ENCODE measurements at places on chromosomes 16 and 17.

GRCh38 chr16:5024632-5025031 is 9.1 kb downstream of the NAGPA start:
- peak; percentile 66 for DNase-seq

DNA sequence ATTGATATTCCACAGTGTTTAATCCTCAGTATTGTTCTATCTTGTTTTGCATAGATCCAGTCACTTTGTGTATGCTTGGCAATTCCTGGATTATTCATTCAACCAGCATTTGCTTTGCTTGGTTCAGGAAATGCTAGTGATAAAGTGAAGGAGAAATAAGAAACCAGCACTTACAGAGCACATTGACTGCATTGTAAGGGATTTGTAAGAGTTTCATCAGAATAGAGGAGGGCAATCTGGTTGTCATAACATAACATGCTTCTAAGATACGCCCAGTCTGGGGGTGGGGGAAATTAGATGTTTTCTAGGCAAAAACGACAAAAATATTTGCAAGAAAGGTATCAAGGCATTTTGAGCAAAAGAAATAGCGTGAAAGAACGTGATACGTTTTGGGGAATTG is 40.4 kb downstream of the TNRC6A start:
- DNase-seq, result no peak

DNA sequence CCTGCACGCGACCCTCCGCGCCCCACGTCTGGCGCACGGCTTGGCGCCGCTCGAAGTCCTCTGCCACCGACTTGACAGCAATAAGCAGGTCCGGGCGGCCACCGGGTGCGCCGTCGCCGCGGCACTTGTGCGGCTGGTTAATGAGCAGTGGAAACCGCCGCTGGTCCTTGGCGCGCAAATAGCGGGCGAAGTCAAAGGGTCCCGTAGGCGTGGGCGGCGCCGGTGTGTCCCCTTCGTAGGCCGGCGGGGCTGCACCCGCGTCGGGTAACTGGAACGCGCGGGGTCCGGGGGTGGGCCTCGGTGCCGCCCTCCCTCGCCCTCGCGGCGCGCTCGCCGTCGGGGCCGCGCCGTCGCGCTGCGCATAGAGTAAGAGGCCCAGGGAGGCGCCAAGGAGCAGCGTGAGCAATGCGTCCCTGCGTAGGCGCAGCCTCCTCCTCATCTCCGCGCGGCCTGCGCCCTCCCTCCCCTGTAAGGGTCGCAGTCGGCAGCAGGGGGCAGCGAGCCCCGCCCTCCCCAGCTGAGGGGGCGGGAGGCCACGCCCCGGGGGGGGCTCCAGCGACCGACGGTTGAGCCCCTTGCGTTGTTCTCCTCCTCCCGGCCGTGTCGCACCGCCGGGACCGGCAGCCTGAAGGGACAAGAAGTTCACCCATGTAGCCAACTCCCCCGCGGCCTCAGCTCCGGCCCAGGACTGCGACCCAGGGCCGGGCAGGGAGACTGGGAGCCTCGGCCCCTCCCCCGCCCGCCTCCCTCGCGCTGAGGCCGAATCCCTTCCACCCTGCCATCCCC is 558 bp downstream of the B3GNT9 start:
- DNase-seq, result no peak

DNA sequence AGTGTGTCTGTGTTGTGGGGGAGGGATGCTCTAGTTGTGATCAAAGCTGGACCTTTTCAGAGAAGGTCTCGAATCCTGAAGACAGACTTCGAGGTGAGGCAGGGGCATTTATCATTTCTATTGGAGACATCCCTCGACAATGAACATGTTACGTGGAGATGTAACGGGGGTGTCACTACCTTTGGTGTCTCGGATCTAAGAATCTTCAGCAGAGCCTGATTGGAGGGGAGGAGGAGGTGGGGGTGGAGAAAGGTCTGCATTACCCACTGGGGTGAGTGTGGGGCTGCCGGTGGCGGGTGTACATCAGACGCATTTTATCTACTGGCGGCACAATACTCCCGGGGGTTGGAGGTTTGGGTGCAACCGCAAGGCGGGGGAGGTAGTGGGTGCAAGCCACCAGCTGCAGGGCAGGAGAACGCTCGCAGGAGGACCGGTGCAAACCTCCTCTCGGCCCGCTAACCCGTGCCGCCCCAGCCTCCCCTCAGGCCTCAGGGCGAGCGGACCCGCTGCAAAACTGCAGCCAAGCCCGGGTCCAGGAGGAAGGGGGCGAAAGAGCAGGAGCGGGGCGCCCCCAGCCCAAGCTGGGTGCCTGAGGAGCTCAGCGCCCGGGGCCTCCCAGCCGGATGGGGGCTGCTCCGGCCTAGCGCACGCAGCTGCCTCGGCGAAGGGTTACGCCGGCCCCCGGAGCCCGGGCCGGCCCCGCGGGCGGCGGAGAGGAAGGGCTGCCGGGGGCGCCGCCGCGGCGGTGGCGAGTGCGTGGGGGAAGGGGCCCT is 735 bp downstream of the ZNF652 start:
- DNase-seq, result peak; percentile 11

DNA sequence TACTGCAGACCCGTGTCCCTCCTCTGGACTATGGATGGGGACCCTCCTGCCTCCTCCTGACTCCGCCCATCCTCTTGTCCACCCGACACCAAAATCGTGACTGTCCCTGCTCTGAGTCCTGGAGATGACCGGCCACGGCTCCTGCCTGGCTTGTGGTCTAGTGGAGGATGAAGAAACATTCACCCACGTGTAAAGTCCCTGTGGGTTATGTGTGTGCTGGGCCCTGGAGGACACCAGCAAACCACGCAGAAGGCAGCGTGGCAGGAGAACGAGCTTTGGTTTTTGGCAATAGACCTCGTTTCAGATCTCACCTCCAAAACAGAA is 11.9 kb downstream of the SPNS2 start:
- DNase-seq, result no peak

GRCh38 chr16:67399218-67399733 is 6.0 kb upstream of the TPPP3 start:
- DNase-seq, result no peak

GRCh38 chr17:81900181-81900820 is 1.7 kb upstream of the NPB start:
- no peak for DNase-seq

DNA sequence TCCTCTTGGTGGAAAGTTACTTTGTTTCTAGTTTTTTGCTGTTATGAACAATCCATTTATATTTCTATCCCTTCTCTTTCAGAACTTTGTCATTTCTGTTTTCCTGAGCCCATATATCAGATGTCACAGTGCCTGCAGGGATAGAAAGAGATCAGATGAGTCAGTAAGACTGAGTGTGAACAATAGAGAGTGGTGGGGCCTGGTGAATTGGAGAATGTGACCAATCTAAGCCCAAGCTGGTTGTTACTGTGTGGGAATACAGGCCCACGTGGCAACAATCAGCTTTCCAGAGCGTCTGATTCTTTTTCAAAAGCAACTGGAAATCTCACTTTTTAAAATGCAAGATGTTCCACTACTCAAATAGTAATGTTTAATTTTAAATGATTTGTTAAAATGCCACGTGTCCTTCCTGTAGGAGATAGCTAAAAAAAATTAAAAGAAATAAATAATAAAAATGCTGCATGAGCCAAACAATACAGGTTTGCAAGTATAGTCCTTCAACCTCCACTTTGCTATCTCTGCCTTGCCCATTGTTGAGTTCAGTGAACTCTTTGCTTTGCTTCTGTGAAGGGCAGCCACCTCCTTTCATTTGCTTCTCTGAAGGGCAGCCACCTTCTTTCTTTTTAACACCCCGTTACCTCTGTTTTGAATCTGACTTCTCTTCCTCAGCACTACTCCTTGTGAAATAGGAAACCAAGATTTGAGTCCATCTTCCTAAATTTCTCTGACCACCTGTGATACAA is 9.6 kb downstream of the DCTN5 start:
- no peak for DNase-seq

- DNase-seq, result no peak
Measured at GRCh38 chr16:86384980-86385379, 125.3 kb upstream of the FOXF1 start.

DNA sequence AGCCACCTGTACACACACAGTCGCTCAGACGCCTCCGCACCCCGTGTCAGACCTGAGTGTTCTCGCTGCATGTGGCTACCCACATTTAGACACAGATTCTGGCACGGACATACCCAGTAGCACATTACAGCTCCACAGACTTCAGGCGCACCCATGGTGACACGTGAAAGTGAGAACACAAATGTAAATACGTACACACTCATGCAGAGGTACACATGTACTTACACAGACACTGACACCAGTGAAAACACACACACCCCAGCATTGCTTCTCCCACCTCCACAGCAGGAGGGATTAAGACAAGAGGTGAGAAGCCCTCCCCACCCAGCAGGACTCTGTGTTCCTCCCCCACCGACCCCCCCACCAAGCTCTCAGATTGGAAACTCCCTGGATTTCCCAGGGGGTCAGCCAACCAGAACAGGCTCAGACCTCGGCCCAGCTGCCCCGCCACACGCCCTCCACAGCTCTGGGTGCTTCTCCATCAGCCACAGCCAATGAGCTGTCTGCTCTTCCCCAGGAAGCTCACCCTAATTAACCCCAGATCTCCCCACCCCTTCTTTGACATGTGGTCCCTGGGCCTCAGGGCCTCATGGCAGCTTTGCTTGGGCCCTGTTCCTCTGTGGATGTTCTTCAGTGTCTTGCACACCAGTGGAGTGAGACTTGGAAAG is 5.3 kb upstream of the FOXN1 start:
- no peak for DNase-seq

GRCh38 chr16:6547131-6547530 is 785.5 kb upstream of the RBFOX1 start:
- no peak for DNase-seq

DNA sequence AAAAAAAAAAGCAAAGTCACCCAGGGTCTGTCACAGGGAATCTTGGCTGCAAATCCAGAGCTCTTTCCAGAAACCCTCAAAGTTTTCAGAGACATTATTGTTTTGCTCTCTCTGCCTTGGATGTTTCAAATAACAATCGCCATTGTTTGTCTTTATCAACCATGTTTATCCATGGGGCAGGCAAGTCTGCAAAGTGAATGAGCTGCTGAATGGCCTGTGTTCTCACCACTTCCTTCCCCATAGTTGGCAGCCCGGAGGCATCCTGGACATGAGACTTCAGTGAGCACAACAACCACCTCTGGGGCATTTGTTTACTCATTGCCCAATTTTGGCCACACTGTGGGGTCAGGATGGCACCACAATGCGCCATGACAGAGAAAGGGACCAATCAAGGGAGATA is 53.1 kb upstream of the USP7 start:
- no peak for DNase-seq

DNA sequence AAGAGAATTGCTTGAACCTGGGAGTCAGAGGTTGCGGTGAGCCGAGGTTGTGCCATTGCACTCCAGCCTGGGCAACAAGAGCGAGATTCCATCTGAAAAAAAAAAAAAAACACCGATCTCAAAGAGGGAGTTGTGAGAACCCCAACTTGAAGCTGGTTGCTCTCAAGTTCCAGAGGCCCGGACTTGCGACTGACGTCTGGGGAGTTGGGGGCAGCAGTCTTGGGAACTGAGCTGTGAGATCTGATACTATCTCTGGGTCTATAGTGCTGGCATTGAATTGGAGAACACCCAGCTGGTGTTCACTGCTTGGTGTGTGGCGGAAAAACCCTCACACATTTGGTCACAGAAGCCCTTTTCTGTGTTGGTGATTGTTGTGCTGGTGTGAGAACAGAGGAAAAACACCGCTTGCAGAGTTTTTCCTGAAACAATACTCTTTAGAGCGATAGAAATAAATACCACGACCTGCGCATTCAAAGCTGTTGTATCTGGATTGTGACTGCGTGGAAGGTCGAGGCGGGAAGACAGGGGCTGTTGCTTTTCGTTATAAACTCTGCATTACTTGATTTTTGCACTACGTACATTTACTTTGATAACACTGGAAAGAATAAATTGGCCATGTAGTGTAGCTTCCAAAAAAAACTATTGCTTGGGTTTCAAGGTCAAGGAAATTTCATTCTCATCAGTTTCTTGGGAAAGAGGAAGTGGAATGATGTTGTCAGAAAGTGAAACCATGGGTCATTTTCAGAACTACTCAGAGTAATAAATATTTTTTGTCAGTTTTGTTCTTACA is 8.8 kb downstream of the SCIMP start:
- no peak for DNase-seq

- no peak for DNase-seq
Measured at GRCh38 chr17:70089513-70090148, 14.6 kb downstream of the KCNJ16 start.

- DNase-seq, result no peak
Measured at GRCh38 chr17:57110152-57110542, 25.1 kb downstream of the AKAP1 start.

DNA sequence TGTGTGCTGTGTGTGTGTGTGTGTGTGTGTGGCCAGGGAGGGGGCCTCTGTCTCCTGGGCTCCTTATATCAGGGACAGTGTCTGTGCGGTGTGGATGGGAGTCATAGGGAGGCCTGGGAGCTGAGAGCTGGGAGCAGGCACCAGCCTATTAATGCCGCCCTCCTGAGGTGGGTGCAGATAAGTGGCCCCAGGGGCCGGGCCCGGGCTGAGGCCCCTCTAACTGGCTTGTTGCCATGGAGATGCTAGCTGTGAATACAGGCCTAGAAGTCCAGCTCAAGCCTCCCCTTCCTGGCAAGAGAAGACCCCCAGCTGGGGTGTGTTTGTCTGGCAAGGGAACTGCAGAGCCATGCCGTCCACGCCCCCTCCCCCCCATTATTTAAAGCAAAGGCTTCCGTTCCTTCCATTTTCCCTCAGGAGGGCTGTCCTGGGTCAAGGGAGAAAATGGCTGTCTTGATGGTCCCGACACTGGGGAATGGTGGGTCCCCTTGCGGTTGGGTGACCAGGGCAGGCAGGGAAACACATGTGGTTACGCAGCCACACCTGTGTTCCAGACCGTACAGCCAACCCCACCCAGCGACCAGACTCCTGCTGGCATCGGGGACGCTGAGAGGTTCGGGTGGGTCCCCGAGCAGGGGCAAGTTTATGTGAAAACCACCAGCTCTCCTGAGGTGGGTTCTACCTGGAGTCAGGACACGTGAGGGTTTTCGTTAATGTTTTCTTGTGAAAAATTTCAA is 141.1 kb downstream of the MRM1 start:
- DNase-seq, result no peak

GRCh38 chr16:84455031-84455430 is 49.4 kb downstream of the MEAK7 start:
- no peak for DNase-seq

DNA sequence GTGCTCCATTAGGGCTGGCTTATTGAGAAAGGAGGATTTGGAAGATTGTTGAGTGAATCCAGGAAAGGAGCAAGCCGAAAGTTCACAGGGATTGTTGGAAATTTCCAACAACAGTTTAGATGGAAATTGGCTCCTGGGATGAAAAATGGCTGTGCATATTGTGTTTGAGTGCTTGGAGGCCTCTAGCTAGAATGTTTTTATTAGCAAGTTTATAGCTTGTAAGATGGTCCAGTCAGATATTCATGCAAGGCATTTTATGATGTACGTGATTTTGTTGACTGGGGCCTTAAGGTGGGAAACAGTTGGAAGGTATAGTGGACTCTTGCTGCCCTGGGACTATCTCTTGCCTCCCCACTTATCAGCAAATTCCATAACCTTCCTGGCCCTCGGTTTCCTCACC is 216.7 kb downstream of the PRKCA start:
- DNase-seq, result no peak

DNA sequence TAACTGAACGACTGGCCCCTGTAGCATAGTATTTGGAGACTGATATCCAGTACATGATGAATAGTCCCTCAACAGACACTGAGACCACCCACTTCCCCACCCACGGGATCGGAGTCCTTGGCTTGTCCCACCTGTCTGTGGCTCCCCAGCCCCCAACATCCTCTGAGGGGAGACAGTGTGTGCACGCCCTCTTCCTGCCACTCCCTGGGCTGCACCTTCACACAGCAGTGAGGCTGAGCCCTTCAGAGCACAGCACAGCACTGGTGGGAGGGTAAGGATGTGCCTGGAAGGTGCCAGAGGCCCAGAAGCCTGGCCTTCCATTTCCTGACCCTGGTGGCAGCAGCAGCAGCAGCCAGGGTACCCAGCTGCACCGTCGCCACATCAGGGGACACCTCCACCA is 11.0 kb downstream of the DNASE1 start:
- DNase-seq, result no peak

Data from DMS153 (cell line).